AG04450 (cell line): ENCODE measurements at places on chromosomes 2 and 18. TPM values are rescaled to one million over a fixed set of nuclear protein-coding genes. Genes with fewer than 3 reads are reported as not detected.

The EN1 gene
- polyA plus RNA-seq, result not detected in 2 replicates

The CD226 gene
- 0.04 and 0.09 TPM in 2 replicates for polyA plus RNA-seq

- DNase-seq, result no peak
Observed at GRCh38 chr2:119431155-119431975, at the start of gene TMEM37. Gene TMEM37, plus strand, starts transcription at chr2:119431854. Its CDS starts 50 bp downstream, at chr2:119431904.

GRCh38 chr2:100317634-100318033, 4.7 kb downstream of the LONRF2 start:
- no peak for DNase-seq

DNA sequence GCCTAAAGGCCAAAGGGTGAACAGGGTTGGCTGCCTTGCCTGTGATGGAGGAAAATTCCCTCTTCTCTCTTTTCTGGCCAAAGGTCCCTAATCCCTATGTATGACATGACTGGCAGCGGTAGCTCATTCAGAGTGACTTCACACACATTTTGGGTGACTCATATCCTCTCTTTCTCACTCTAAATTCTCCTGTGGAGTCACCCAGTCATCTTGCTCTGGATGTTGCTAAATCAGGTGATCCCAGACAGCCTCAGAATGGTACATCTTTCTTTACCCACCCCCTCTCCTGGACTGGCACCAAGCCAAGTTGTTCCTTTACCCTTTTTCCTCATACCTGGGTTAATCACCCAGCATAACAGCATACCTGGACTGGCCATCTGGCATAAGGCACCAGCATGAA, 77.2 kb downstream of the NEURL3 start:
- DNase-seq, result no peak

- no peak for DNase-seq
Observed at GRCh38 chr2:103520547-103520946, 758.7 kb downstream of the TMEM182 start.
